ENCODE measurements at places on chromosomes 11 and 22.

DNA sequence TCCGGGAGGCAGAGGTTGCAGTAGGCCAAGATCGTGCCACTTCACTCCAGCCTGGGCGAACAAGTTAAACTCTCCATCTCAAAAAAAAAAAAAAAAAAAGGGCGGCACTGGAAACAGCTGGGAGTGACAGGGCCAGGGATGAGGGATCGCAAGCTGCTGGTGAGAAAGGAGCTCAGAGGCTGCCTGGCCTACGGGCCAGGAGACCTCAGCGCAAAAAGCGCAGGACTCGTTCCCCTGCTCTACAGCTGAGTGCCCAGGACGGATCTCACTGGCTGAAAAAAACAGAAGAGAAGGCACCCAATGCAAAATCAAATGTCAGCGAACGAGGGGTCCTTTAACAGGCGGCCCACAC lies 650 bp upstream of the NUP50 start:
- DNase-seq, result no peak
- H3K27me3 ChIP-seq, result no peaks in the 10 kb centered on the region
- H3K4me3 ChIP-seq, result peak overlapping the region; percentile 95

GRCh38 chr11:31366795-31367194 lies 2.7 kb downstream of the DCDC1 start:
- no peak for DNase-seq
- H3K27me3 ChIP-seq, result peaks cover 4% of the 10 kb centered on the region
- no peaks in the 10 kb centered on the region for H3K36me3 ChIP-seq
- peaks cover 22% of the 10 kb centered on the region for H3K4me1 ChIP-seq

DNA sequence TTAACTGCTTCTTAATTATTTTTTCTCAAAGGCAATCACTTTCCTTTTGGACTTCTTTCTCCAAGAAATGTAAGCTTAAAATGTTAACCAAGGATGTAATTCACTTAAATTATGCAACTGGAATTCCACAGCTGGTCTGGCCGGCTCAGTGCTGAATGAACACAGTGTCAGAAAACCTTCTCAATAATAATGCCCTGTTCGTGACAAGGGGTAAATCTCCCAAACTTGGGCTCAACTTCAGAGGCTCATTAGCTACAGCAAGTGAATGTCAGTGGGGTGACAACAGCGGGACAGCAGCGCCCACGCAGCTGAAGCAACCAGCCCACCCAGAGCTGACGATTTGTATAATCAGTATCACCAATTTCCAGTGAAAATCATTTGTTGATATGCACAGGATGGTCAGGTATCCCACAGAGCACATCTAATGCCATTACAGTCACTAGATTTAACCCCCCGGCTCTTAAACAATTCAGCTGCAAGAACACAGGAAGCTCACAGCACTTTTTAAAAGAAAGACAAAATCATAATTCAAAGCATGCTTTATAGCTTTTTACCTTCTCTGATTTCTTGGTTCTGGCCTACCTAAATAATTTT lies 704.8 kb downstream of the DLG2 start:
- peak overlapping the region; percentile 69 for H3K4me3 ChIP-seq
- peaks cover 7% of the 10 kb centered on the region for H3K4me1 ChIP-seq
- DNase-seq, result no peak

DNA sequence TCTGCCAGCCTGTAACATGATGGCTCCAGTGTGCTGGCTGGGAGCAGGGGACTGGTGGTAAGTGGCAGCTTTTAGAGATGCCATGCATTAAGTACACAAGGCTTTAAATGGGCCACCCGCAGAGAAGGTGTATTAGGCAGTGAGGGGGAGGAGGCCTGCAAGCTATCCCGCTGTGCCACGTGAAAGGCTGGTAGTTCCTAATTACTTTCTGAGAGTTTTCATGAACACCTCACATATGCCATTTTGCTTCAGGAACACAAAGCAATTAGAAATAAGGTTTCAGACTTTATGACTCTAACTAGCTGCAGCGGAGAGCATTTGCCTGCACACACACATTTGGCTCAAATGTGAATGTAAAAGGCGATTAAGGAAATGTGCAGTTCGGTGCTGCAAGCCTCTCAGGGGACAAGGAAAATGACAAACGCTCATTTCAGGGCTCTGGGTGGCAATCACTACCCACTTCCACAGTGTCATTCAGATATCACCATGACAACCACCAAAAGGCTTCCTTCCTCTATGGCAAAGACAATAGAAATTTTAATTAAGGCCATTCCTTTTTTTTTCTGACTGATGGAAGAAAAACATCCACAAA lies 116.6 kb downstream of the PLEKHA7 start:
- no peak for DNase-seq
- H3K27ac ChIP-seq, result peak overlapping the region; percentile 63
- H3K27me3 ChIP-seq, result no peaks in the 10 kb centered on the region
- peaks cover 31% of the 10 kb centered on the region for H3K4me1 ChIP-seq

DNA sequence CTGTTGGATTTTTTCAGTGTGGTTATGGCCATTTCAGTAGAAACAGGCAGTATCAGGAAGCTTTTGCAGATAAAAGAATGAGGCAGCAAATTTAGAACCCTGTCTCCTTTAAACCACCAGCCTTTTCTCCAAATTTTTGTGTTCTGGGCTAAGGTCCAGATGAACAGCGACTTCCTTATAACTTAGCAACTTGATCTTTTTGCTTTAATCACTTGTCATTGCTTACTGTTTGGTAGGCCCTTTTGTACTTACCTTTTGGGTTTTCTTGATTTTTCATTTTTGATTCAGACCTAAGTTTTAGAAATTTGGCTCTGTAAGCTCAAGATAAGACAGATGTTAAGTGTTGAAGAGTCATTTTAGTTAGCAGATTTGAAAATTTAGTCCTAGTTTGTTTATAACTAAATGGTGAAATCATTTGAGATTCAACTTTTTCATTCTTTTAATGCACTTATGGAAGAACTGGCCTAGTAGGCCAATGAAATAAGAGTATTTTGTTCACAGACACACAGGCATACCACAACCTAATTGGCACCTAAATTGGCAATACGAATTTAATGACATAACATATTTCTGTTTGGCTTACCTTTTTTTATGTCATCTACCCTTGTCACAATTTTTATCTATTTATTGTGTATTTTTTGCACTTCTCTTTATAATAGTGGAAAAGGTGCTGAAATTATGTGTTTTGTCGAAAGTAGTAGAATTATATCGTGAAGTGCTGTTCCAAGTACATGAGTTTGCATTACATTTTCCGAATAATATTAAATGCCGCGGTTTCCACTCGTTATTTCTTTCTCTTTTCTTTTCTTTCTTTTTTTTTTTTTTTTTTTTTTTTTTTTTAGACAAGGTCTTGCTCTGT lies 2.1 kb downstream of the RTN3 start:
- no peak overlapping the region for H3K4me3 ChIP-seq
- no peaks in the 10 kb centered on the region for H3K36me3 ChIP-seq
- H3K27ac ChIP-seq, result peak overlapping the region; percentile 14
- peaks cover 18% of the 10 kb centered on the region for H3K4me1 ChIP-seq
- no peaks in the 10 kb centered on the region for H3K27me3 ChIP-seq

DNA sequence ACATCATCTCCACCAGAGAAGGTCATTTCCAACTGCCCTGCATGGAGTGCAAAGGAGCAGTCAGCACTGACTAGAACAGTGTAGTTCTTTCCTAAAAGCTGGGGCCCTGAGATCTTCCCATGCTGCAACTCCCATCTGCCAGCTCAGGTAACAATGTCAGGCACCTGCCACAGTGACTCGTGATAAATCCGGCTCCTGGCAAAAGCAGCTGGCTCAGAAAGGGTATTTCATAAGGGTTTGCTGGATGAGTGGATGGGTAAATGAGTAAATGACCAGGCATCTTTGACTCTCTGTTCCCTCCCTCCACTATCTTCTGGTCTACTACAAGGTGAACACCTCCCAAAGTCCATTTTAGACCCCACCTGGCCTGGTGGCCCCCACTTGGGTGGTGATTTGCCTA lies 403.6 kb downstream of the NXPE2 start:
- DNase-seq, result no peak
- H3K36me3 ChIP-seq, result no peaks in the 10 kb centered on the region
- no peak overlapping the region for H3K27ac ChIP-seq
- H3K27me3 ChIP-seq, result no peaks in the 10 kb centered on the region
- H3K4me1 ChIP-seq, result no peaks in the 10 kb centered on the region

- no peaks in the 10 kb centered on the region for H3K27me3 ChIP-seq
- no peak overlapping the region for H3K4me3 ChIP-seq
- H3K36me3 ChIP-seq, result no peaks in the 10 kb centered on the region
- no peaks in the 10 kb centered on the region for H3K4me1 ChIP-seq
Measured at GRCh38 chr11:21810650-21811049, 382.2 kb upstream of the ANO5 start.

- H3K4me3 ChIP-seq, result no peak overlapping the region
- no peak overlapping the region for H3K27ac ChIP-seq
- H3K27me3 ChIP-seq, result no peaks in the 10 kb centered on the region
- DNase-seq, result no peak
- peaks cover 36% of the 10 kb centered on the region for H3K36me3 ChIP-seq
Measured at GRCh38 chr11:57556041-57556440, 11.4 kb downstream of the UBE2L6 start.

- H3K4me3 ChIP-seq, result peak overlapping the region; percentile 69
- H3K27me3 ChIP-seq, result no peaks in the 10 kb centered on the region
- peaks cover 5% of the 10 kb centered on the region for H3K36me3 ChIP-seq
- peaks cover 28% of the 10 kb centered on the region for H3K4me1 ChIP-seq
- H3K27ac ChIP-seq, result peak overlapping the region; percentile 73
Measured at GRCh38 chr11:457111-457760, 7.2 kb downstream of the PTDSS2 start.

- H3K4me3 ChIP-seq, result no peak overlapping the region
- peaks cover 8% of the 10 kb centered on the region for H3K27me3 ChIP-seq
- H3K4me1 ChIP-seq, result no peaks in the 10 kb centered on the region
- no peak for DNase-seq
Measured at GRCh38 chr22:49328118-49328475, 499.6 kb downstream of the BRD1 start.

GRCh38 chr22:19648419-19648929 lies 65.8 kb upstream of the SEPTIN5 start:
- DNase-seq, result no peak
- no peak overlapping the region for H3K4me3 ChIP-seq
- peaks cover 17% of the 10 kb centered on the region for H3K27me3 ChIP-seq
- H3K27ac ChIP-seq, result no peak overlapping the region

- H3K36me3 ChIP-seq, result no peaks in the 10 kb centered on the region
- H3K27me3 ChIP-seq, result peaks cover 11% of the 10 kb centered on the region
- no peak overlapping the region for H3K4me3 ChIP-seq
- DNase-seq, result no peak
Measured at GRCh38 chr22:32644252-32645100, 157.0 kb upstream of the TIMP3 start.

- no peak overlapping the region for H3K4me3 ChIP-seq
- peaks cover 28% of the 10 kb centered on the region for H3K27me3 ChIP-seq
- H3K36me3 ChIP-seq, result no peaks in the 10 kb centered on the region
- no peaks in the 10 kb centered on the region for H3K4me1 ChIP-seq
Measured at GRCh38 chr11:6273188-6273587, 13.6 kb downstream of the CCKBR start.

DNA sequence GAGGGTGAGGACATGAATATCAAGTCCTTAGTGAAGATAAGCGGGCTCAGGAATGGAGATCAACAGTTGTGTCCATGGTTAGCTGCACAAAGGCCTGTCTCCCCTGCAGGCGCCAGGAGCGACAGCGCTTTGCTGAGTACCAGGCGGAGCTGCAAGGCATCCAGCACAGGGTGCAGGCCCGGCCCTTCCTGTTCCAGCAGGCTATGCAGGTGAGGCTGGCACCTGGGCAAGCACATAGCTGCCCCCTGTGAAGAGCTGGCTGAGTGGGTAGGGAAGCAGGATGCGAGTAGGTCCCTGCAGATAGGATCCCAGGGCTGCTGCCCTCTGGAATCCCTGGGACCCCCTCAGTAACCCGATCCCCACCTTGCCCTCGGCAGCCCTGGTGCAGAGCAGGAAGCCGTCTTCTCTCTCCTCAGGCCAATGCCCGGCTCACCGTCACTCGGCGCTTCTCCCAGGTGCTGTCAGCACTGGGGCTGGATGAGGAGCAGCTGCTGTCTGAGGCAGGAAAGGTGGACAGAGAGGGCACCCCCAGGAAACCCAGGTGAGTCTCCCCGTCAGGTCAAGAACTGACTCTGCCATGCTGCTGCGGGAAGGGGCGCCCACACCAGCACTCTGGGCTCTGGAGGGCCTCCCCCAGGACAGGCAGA lies 2.6 kb upstream of the SART1 start:
- H3K27me3 ChIP-seq, result no peaks in the 10 kb centered on the region
- peaks cover 26% of the 10 kb centered on the region for H3K4me1 ChIP-seq
- H3K4me3 ChIP-seq, result no peak overlapping the region
- DNase-seq, result no peak

GRCh38 chr11:134644476-134645456 lies 232.7 kb upstream of the B3GAT1 start:
- no peak for DNase-seq
- no peaks in the 10 kb centered on the region for H3K4me1 ChIP-seq
- H3K4me3 ChIP-seq, result no peak overlapping the region
- H3K27me3 ChIP-seq, result peaks cover 5% of the 10 kb centered on the region
- H3K27ac ChIP-seq, result no peak overlapping the region

DNA sequence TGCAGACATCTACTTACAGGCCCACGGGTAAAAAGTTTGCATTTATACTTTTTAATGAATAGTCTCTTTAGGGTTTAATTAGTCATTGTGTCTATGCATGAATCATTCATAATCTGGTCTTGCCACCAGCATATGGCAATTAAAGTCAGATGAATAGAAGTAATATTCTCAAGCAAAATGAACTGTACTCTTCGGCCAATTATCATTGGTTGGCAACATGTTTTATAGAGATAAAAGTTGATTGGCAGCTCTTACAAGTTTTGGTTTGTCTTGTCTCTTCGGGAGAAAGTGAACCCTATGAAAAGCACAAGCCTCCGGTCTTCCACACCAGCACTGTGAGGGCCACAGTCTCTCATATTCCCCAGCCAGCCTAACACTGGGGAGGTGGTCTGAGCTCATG lies 97.8 kb downstream of the OSBP2 start:
- H3K4me1 ChIP-seq, result no peaks in the 10 kb centered on the region
- no peak for DNase-seq
- H3K27me3 ChIP-seq, result peaks cover 7% of the 10 kb centered on the region

DNA sequence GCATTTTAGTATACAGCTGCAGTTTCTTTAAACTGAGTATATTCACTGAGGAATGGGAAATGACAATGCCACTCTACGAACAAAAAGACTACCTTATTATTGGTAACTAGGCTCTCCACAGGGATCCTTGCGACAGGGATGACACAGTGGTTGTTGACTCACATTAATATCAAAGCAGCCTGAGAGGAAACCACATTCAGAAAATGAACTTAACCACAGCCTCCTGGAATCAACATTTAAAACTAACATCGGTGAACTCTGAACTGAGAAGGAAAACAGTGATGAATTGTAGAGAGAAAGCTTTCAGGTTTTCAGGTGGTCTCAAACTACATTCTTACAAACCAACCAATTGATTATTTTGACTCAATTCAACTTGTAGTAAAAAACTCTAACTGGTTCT lies 90.3 kb upstream of the MTMR2 start:
- H3K27me3 ChIP-seq, result no peaks in the 10 kb centered on the region
- H3K4me1 ChIP-seq, result peaks cover 38% of the 10 kb centered on the region
- DNase-seq, result no peak
- no peaks in the 10 kb centered on the region for H3K36me3 ChIP-seq
- no peak overlapping the region for H3K4me3 ChIP-seq
- H3K27ac ChIP-seq, result peak overlapping the region; percentile 90

- DNase-seq, result no peak
- no peak overlapping the region for H3K4me3 ChIP-seq
- no peaks in the 10 kb centered on the region for H3K27me3 ChIP-seq
- H3K27ac ChIP-seq, result no peak overlapping the region
Measured at GRCh38 chr22:26804315-26804714, 146.9 kb downstream of the MIAT start.
